ENCODE measurements at places on chromosomes 4 and X.

DNA sequence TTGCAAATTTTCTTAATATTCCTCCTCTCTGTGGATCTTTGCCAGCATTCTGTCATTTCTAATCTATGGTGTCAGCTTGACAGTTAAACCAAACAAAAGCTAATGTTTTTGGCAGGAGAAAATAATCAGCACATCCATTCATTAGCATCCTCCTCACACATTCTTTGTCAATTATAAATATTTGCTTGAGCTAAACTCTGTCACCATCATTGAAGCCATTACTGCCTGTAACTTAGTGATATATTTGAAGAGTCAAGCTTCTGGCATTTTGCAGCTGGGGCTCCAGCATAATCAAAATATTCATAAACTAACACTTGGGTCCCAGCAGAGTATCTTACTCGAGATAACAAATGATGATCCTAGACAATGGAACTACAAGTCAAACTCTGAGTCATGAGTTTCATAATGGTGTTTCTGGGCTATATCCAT lies 126.1 kb downstream of the EIF4E start:
- no peak for DNase-seq

- DNase-seq: no peak
These were observed 20.8 kb downstream of the SPON2 start for GRCh38 chr4:1151541-1151940.

- DNase-seq: no peak
These were observed 7.0 kb upstream of the STPG2 start for GRCh38 chr4:98150092-98150761.

DNA sequence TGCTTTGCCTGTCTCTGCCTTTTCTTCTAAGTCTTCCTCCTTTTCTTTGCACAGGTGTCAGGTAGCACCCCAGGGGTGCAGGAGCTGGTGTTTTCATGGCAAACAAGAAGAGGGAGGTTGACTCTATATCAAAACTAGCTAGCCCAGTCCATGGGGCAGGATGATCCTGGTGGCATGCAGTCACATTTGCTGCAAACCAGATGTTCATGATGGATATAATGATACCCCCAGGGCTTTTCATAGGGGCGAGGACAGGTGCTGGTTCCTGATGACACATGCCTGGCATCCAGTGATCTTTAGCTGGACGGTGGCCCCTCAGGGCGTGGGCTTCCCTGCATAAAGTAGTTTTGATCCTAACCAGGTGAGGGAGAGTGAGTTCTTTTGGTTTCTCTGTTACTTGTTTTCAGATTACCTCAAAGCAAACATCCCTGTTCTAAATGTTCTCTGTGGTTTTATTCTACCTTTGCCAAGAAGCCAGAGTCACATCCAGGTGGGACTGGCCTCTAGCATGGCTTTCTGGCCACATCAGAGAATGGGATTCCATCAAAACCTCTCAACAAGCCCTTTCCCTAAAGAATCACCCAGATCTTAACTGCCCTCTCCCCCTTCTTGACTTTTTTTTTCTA lies 11.2 kb upstream of the UBA6 start:
- DNase-seq: no peak

- no peak for DNase-seq
These were observed 80.4 kb downstream of the CT47B1 start for GRCh38 chrX:120795301-120795700.

GRCh38 chrX:153766098-153766817 lies 2.2 kb downstream of the PLXNB3 start:
- no peak for DNase-seq

DNA sequence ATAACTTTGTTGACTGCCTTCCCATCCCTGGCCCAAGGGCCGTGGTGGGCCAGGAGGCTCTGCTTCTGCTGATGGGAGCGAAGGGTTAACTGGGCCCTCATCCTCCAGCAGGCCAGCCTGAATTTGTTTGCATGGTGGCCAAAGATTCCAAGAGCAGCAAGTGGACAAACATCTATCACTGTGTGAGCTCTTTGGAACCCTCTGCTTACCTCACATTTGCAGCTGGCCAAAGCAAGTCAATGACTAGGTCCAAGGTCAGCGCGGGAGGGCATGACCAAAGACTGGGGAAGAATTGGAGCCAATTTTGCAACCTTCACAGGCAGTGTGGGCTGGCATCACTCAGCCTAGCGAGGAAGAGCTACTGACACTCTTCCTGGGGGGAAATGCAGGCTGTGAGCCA lies 67.8 kb upstream of the ATP6AP2 start:
- DNase-seq: no peak

GRCh38 chr4:124133753-124134152 lies 578.8 kb downstream of the ANKRD50 start:
- DNase-seq: no peak

DNA sequence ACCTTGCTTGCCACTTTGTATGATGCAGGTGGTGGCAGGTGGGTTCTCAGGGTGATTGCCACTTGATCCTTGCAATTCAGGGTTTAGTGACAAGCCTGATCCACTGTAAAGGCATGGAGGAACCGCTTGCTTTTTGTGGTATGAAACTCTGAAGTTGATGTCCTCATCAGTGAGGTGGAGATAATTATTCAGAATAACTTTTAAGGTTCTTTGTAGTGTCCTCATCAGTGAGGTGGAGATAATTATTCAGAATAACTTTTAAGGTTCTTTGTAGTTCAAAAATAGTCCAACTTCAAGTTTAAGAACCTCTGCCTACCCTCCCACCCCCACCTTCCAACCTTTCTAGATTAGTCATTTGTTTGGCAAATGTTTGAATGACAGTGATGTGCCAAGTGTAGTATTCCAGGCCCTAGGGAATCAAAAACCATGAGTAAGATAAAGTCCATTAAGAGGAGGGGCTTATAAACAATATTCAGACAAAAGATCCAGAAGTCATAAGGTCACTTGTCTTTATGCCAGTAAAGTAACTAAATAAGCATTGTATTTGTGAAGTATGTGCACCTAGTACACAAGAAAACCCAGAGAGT lies 51.2 kb downstream of the DCUN1D4 start:
- DNase-seq: no peak

GRCh38 chr4:187612301-187612700 lies 383.3 kb upstream of the ZFP42 start:
- no peak for DNase-seq

GRCh38 chr4:6720202-6720699 lies 4.3 kb downstream of the BLOC1S4 start:
- peak; percentile 76 for DNase-seq

DNA sequence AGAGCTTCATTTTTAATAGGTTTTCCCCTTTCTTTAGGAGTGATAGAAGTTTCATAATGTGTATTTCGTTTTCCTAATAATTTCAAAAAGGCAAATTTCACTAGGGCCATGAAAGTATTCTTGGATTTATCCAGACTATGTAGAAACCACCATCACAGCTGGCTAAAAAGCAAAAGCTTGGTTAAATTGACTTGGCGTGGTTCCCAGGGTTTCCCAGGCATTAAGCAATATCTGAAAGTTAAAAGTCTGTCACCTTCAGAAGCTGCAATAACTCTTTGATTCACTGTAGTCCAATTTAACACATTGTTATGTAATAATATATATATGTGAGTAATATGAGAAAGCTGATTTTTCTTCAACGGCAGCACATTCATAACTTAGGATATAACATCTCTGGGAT lies 38.3 kb downstream of the NDNF start:
- DNase-seq: no peak

DNA sequence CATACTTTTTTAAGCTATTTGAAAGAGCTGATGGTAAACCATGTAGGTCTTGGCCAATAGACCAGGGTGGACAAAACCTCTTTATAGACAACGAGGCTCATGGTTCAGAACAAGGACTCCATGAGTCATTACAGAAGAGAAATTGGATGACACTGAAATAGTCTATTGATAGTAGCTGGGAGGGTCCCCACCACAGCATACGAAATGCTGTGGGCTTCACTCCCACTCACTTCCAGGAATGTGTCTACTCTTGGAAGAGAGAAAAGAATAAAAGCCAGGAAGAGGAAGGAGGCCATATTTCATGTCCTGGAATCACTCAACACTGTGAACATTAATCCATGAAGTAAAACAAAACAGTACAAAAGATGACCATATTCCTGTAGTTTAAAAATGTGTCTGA lies 82.3 kb upstream of the MXRA5 start:
- no peak for DNase-seq

GRCh38 chr4:81807386-81807785 lies 335.7 kb upstream of the RASGEF1B start:
- DNase-seq: no peak

GRCh38 chr4:122542411-122543236 lies 78.2 kb downstream of the IL21 start:
- peak; percentile 46 for DNase-seq

DNA sequence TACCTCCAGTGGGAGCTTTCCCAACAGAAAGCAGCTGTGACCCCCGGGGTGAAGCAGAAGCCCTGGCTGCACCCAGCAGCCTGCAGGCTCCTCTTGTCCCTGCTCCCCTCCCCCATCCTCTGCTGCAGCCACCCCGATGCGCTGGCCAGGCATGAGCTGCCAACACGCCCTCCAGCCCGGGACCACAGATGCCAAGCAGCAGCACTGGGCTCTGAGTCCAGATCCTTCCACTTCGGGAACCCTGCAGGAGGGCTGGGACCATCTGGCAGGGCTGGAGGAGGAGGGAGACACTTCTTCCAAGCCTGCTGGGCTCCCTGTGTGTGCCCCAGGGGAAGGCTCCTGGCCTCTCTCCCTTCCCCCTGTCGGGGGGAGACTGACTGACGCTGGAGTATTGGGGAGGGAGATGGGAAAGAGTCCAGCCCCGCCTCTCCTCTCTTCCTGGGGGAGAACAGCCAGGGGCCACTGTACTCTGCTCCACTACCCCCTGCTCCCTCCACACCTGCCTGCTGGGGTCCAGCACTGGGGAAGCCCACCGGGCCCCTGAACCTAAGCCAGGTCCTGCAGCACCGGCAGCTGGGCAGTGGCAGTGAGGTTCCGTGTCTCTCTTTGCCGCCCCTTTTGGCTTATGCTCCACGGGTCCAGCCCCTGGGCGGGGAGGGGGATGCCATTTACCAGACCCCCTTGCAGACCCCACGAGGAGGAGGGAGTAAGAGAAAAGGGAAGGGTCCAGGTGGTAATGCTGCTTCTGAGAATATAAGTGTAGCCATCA lies 55.7 kb downstream of the PPP2R2C start:
- no peak for DNase-seq

- DNase-seq: no peak
These were observed 11.0 kb upstream of the MAP7D3 start for GRCh38 chrX:136262243-136262642.

DNA sequence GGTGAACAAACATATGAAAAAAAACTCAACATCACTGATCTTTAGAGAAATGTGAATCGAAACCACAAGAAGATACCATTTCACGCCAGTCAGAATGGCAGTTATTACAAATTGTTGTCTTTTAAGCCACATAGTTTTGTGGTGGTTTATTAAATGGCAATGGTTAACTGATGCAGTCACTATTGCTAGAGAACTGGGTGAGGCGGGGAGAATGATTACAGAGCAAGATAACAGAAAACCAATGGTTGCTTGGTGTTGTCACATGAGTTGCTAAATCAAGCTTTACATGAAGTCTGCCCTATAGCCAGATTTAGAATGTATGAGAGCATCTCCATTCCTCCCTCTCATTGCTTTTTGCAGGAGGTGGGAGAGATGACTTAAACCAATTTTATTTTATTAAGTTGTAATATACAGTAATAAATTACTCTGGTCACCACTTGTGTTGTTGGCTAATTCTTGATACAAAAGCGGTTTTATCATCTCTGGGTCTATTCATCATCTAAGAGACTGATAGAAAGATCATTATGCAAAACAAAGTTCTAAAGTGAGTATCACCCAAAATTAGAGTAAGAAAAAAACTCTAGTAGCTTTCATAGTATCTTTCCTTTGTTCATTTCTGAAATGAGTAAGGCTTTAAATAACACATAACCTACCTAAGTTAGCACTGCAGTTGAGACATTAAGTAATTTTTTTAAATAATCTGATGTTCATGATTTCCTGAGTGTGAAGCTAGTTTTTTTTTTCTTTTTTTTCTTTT lies 859.5 kb downstream of the STIM2 start:
- no peak for DNase-seq

DNA sequence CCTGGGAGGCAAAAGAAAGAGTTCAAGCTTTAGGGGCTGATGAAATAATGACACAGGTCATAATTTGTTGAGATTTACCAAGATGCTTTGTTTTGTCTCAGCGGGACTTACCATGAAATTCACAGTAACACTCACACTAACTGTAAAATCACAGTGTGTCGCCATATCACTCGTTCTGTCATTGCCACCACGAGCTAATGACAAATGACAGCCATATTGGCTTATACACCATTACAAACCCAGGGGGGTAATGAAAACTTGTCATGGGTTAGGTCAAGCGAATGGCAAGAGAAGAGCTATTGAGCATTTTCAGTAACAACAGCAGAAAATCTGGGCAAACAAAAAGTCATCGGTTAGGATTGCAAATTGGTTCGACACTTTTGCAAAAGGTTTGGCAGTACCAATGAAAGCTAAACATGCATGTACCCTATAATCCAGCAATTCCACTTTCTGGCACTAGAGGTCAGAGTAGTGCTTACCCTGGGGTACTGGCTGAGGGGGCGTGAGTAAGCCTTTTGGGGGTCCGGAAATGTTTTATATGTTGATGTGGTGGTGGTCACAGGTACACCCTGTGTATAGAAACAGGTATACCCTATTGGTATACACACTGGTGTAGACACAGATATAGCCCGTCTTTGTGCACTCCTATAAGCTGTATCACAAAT lies 83.9 kb upstream of the RAI2 start:
- no peak for DNase-seq

DNA sequence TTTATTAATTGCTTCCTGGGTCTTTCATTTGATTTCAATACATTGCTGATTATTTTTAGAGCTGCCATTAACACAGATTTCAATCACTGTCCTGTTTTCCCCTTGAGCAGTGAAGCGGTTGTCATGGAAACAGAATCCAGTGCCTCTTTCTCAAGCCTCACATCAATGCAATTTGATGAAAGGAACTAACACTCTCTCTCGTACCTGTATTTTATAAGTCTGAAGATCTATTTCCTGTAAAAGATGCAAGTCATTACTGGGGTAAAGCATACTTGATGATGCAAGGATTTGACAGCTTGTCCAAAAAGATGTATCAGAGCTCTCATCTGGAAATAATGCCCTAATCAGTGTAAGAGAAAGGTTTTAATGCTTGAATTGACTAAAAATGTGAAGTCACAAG lies 17.9 kb upstream of the GASK1B start:
- no peak for DNase-seq

GRCh38 chr4:1300466-1301455 lies 11.1 kb downstream of the MAEA start:
- DNase-seq: no peak

DNA sequence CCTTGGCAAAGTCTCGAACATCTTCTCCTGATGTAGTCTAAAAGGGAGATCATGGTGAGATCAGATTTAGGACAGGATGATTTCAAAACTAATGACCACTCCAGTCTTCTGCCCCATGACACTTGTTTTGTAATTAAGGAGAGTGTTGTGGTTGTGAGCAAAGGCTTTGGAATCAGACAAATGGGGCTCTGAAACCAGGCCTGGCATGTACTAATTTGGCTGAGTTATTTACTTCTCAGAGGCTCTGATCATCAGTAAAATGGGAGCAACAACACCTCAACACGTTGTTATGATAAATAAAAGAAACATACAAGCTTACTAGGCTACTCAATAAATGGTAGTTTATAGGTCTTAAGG lies 106.9 kb upstream of the FTHL17 start:
- DNase-seq: no peak

Measured in activated CD4-positive, alpha-beta T cell treated with anti-CD3 and anti-CD28 coated beads, Interleukin-2, amount 50 U/mL, for 24 hours (primary cell).